Keratinocyte (primary cell): ENCODE measurements at places on chromosomes 16 and 17.

DNA sequence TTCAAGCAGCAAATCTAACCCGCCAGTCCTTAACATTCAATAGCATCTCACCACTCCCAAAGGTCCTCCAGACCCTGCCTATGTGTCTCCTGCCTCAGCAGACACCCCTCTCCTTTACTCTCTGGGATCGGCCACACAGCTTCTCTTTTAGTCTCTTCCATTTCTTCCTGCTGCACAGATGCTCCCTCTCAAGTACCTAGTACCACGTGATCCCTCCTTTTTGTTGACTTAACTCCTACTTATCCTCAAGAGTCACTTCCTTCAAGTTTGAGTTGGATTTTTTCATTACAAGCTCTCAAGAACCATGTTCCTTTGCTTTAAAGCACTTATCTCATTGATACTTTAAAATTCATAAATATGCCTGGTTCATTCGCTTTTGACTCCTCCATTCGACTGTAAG is 24.9 kb downstream of the AMFR start:
- no peaks in the 10 kb centered on the region for H3K4me1 ChIP-seq
- no peak for DNase-seq
- H3K27ac ChIP-seq, result no peak overlapping the region
- no peak overlapping the region for H3K4me3 ChIP-seq

DNA sequence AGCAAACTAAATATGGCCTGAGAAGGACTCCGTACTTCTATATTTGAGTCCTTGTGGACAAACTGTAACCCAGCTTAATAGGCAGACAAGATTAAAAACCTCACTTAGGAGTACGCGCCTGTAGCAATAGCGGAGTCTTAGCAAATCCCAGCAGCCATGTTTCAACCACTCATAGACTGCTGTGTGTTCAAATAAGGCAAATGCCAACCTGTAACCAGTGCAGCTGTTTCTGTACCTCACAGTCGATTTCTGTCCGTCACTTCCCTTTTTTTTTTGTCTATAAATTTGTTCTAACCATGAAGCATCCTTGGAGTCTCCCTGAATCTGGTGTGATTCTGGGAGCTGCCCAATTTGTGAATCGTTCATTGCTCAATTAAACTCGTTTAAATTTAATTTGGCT is 30.2 kb downstream of the TANC2 start:
- H3K27ac ChIP-seq, result no peak overlapping the region
- no peak overlapping the region for H3K4me3 ChIP-seq
- no peak for DNase-seq
- no peaks in the 10 kb centered on the region for H3K36me3 ChIP-seq

GRCh38 chr16:72480911-72481310 is 309.0 kb upstream of the PMFBP1 start:
- H3K4me3 ChIP-seq, result no peak overlapping the region
- DNase-seq, result no peak
- no peaks in the 10 kb centered on the region for H3K4me1 ChIP-seq
- H3K36me3 ChIP-seq, result no peaks in the 10 kb centered on the region
- H3K27me3 ChIP-seq, result no peaks in the 10 kb centered on the region

GRCh38 chr17:45273551-45273957 is 11.7 kb upstream of the SPATA32 start:
- peaks cover 40% of the 10 kb centered on the region for H3K36me3 ChIP-seq
- no peak overlapping the region for H3K4me3 ChIP-seq
- H3K27me3 ChIP-seq, result no peaks in the 10 kb centered on the region
- no peak for DNase-seq
- H3K4me1 ChIP-seq, result peaks cover 7% of the 10 kb centered on the region
- H3K27ac ChIP-seq, result no peak overlapping the region

- no peak overlapping the region for H3K4me3 ChIP-seq
- peaks cover 41% of the 10 kb centered on the region for H3K27me3 ChIP-seq
- no peaks in the 10 kb centered on the region for H3K4me1 ChIP-seq
- no peak overlapping the region for H3K27ac ChIP-seq
These were observed 281.3 kb upstream of the TNRC6C start for GRCh38 chr17:77677211-77677610.

- no peak for DNase-seq
- H3K36me3 ChIP-seq, result no peaks in the 10 kb centered on the region
- no peaks in the 10 kb centered on the region for H3K4me1 ChIP-seq
- no peak overlapping the region for H3K4me3 ChIP-seq
- H3K27ac ChIP-seq, result no peak overlapping the region
- H3K27me3 ChIP-seq, result no peaks in the 10 kb centered on the region
These were observed 25.1 kb downstream of the KSR1 start for GRCh38 chr17:27481327-27481726.

GRCh38 chr16:83908798-83909197 is 9.9 kb downstream of the MLYCD start:
- no peak for DNase-seq
- no peaks in the 10 kb centered on the region for H3K27me3 ChIP-seq
- peaks cover 12% of the 10 kb centered on the region for H3K36me3 ChIP-seq
- no peak overlapping the region for H3K4me3 ChIP-seq
- H3K27ac ChIP-seq, result no peak overlapping the region
- H3K4me1 ChIP-seq, result no peaks in the 10 kb centered on the region

DNA sequence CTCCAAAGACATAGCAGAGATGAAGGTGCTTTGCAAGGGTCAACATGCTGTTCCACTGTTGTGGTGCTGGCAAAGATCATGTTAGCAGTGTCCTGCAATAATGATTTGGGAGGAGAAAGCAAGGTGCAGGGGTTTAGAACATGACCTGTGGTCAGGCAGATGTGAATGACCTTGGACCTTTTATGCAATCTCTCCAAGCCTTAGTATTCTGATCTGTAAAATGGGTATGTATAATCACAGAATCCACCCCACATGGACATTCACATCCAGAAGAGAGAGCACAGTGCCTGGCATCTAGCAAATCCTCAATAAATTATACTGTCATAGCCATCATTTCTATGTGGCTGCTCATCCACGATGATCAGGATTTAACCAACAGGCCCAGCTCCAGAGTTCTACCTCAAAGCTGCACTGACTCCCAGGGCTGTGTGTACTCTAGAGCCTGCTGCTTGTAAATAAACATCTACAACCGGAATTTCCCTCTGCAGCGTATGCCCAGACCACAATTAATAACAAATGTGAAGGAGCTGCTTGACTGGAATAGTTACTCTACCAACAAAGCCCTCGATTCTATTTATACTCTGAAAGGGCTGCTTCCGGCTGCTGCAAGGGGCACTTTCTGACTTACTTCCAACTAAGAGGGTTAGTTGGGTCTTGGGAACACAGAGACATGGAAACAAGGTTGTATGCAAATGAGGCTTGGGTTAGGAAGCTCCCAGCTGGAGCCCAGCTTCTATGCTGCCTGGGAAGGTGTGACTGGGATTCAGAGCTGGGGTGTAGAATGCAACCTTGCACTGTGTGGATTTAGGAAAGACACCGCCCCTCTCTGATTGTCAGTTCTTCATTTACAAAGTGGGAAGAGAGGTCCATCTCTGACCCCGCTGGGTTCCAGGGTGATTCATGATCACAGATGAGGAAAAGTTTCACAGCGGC is 265.2 kb downstream of the XYLT1 start:
- H3K27ac ChIP-seq, result no peak overlapping the region
- no peaks in the 10 kb centered on the region for H3K4me1 ChIP-seq
- no peak for DNase-seq

DNA sequence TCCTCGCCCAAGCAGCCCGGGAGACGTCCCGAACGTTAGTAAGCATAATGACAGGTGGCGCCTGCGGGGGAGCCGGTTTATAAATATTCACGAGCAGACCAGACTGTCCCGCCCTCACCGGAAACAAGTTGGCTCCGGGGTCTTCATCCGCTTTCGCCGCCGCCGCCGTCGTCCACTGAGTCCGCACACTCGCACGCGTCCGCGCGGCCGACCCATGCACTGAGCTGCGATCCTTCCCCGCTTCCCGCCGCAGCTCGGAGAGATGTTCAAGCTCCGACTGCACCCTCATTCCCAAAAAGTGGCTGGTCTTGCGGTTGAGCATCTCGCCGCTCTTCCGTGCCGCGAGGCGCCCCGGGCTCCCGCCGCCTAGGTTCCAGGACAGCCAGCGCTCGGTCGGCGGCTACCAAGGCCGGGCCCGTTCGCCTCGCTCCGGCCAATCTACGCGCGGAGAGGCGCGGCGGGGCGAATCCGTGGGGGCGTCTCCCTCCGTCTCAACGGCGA is 385 bp downstream of the CFAP119 start:
- DNase-seq, result no peak
- peaks cover 33% of the 10 kb centered on the region for H3K36me3 ChIP-seq
- peaks cover 17% of the 10 kb centered on the region for H3K4me1 ChIP-seq
- peak overlapping the region; percentile 89 for H3K4me3 ChIP-seq
- H3K27me3 ChIP-seq, result no peaks in the 10 kb centered on the region

- H3K27me3 ChIP-seq, result no peaks in the 10 kb centered on the region
- no peak overlapping the region for H3K4me3 ChIP-seq
- no peak for DNase-seq
- H3K36me3 ChIP-seq, result peaks cover 23% of the 10 kb centered on the region
These were observed 4.7 kb downstream of the PFAS start for GRCh38 chr17:8253801-8254200.

DNA sequence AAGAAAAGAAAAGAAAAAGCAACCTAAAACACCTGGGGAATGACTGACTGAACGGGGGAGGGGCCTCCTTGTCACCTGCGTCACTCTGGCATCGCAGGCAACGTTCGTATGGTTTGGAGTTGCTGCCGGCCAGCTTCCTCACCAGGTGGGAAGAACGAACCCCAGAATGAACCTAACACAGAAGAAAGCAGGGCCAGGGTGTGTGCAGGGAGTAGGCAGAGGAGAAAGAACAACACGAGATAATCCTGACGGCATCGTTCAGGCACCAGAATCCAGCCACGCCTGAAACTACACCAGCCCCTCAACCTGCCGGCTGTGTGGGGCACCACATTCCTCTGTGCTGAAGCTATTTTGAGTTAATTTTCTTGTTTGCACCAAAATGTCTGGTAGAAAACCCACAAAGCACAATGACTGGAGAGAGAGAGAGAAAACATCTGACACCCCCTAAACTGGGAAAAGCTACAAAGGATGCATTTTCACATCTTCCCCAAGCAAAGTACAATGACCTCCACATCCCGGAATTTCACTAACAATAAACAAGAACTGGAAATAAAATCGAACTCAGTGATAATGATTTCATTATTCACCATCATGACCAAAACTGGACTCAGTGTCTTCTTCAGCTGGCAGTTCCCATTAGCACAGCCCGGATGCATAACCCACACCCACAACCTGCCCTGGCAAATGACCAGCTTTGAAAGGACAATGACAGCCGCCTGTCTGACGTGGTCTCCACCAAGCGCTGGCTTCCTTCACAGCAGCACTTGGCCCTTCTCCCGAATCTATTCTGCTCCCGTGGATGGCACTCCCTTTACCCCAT is 23.6 kb downstream of the RAB40B start:
- no peaks in the 10 kb centered on the region for H3K4me1 ChIP-seq
- H3K4me3 ChIP-seq, result no peak overlapping the region
- H3K27me3 ChIP-seq, result no peaks in the 10 kb centered on the region
- H3K36me3 ChIP-seq, result no peaks in the 10 kb centered on the region

GRCh38 chr17:59074494-59074893 is 32.2 kb downstream of the TRIM37 start:
- peak overlapping the region; percentile 62 for H3K27ac ChIP-seq
- H3K36me3 ChIP-seq, result no peaks in the 10 kb centered on the region
- no peaks in the 10 kb centered on the region for H3K4me1 ChIP-seq

DNA sequence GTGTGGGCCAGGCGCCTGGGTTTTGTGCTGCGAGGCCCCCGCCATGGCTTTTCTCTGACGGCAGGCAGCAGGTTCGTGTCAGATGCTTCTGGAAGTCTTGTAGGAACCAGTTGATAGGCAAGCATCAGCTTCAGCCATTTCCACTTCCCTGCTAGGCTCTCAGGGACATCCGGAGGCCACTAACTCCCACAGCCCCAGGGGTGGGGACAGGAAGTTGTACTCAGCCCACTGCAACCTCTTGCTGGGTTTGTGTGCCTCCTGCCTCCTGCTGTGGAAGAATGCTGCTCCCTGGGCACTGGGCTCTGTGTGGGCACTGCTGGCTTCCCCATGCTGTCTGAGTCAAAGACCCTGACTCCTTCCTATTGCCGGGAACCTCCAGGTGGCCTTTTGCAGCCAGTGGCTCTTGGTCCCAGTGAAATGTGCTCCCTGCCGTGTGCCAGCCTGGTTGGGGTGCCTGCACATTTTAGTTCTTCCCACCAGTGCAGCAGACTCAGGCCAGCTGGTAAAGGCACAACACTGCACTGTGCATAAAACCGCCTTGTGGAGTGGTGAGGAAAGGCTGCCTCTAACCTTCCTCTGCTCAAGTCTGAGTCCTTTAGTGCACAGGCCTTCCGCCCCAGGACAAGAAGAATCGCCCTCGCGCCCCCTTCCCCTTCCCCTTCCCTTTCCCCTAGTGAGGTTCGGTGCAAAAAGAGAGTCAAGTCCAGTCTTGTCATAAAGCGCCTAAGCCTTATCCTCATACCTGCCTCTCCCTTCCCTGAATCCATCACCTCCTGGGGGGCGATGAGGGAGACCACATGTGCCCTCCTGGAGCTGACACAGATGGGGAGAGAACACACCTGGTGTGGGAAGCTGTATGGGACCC is 16.6 kb downstream of the LDHD start:
- no peak overlapping the region for H3K4me3 ChIP-seq
- no peaks in the 10 kb centered on the region for H3K27me3 ChIP-seq
- H3K36me3 ChIP-seq, result peaks cover 1% of the 10 kb centered on the region
- H3K4me1 ChIP-seq, result peaks cover 38% of the 10 kb centered on the region

DNA sequence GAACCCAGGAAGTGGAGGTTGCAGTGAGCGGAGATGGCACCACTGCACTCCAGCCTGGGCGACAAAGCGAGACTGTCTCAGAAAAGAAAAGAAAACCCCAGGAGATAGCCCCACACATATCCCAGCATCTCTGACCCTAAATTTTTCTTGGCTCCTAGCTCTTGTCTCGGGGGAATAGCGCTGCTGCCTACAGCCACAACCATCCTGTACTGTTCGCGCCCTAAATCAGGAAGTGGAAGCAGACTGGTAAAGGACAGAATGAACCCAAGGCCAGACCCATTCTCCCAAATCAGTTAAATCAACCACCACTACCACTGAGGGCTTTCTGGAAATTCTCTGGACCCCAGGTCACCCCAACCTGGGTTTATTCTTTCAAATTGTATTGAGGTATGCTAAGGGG is 1.7 kb downstream of the CTDNEP1 start:
- H3K4me3 ChIP-seq, result peak overlapping the region; percentile 94
- no peak for DNase-seq
- no peaks in the 10 kb centered on the region for H3K27me3 ChIP-seq
- no peak overlapping the region for H3K27ac ChIP-seq
- H3K4me1 ChIP-seq, result peaks cover 18% of the 10 kb centered on the region

GRCh38 chr16:70432723-70433457 is 6.0 kb downstream of the ST3GAL2 start:
- no peak for DNase-seq
- no peaks in the 10 kb centered on the region for H3K36me3 ChIP-seq

DNA sequence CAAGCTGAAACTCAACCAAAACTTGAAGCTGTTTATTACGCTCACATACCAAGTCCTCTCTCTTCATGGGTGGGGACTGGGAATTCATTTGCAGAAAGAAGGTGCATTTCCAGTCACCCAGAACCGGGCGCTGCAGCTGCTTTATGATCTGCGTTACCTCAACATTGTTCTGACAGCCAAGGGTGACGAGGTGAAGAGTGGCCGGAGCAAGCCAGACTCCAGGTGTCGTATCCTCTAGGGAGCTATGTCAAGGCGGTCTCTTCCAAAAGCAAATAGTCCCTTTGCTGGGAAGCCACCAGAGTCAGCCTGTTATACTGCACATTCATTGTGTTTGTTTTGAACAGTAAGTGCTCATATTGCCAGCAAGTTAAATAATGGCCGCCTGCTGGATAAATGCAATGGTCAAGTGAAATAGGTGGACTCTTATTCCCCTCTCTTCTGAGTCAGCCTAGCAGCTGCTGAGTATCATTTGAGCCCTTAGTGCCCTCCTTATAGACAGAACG is 12.7 kb downstream of the COG1 start:
- no peaks in the 10 kb centered on the region for H3K4me1 ChIP-seq
- H3K4me3 ChIP-seq, result no peak overlapping the region
- no peaks in the 10 kb centered on the region for H3K27me3 ChIP-seq
- DNase-seq, result no peak
- H3K36me3 ChIP-seq, result peaks cover 52% of the 10 kb centered on the region
- no peak overlapping the region for H3K27ac ChIP-seq
